Cardiac muscle cell (in vitro differentiated cells and primary cell): ENCODE measurements at places on chromosomes 7 and 10. TPM values are rescaled to one million over a fixed set of nuclear protein-coding genes. Genes with fewer than 3 reads are reported as not detected.

The CALML3 gene
- polyA plus RNA-seq, result not detected in 2 replicates

The PEX1 gene
- 20.8 and 26.3 TPM in 2 replicates for polyA plus RNA-seq

The TRIL gene
- polyA plus RNA-seq, result 1.7 and 2.0 TPM in 2 replicates

The C10orf95 gene
- polyA plus RNA-seq, result 1.7 and 2.0 TPM in 2 replicates

The PDCD11 gene
- 17.9 and 20.1 TPM in 2 replicates for polyA plus RNA-seq

The KIF5B gene
- 49.4 and 65.8 TPM in 2 replicates for polyA plus RNA-seq

The H2AZ2 gene
- 178 and 294 TPM in 2 replicates for polyA plus RNA-seq

The TMEM184A gene
- 0.75 and 2.1 TPM in 2 replicates for polyA plus RNA-seq

The EPO gene
- polyA plus RNA-seq, result 0.34 and 0.46 TPM in 2 replicates

The LRGUK gene
- 0.10 TPM in 1 of 2 replicates, not detected in the other for polyA plus RNA-seq

- H3K27me3 ChIP-seq, result no peaks in the 10 kb centered on the region
- H3K4me3 ChIP-seq, result no peak overlapping the region
- H3K27ac ChIP-seq, result no peak overlapping the region
- peaks cover 19% of the 10 kb centered on the region for H3K4me1 ChIP-seq
- DNase-seq, result no peak
- no peaks in the 10 kb centered on the region for H3K36me3 ChIP-seq
Observed at GRCh38 chr7:70573071-70573661, 558.8 kb upstream of the GALNT17 start.

DNA sequence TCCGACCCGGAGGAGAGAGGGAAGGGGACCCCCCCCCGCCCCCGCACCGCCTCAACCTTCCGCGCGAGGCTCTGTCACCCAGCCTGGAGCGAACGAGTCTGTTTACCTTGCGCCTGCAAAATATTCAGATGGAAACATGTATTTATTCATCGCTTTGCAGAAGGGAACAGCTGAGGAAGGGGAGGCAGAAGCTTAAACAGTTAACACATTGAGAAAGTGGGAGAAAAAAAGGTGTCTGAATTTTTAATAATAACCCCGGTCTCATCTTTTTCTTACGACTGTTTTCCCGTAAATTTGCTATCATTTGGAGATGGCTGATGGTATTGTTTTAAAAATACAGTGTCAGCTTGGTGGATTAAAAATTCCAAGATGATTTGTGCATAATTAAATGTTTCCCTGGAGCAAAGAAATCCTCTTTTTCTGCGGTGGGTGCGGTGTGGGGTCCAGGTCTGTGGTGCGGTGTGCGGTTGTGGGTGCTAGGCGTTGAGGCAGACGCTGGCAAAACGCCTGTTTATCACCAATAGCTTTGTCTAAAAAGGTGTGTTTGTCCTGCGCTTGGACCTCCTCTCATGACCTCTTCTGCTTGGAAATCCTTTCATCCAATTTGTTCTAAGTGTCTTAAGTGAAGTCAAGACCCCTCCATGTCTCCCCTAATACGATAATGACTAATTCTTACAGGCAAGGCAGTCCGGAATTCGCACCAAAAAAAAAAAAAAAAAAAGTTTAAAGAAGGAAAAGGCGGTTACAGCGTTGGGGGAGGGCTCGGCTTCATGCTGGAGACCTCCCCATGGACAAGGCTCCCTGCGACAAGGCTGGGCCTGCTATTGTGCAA is 1.6 kb downstream of the UNCX start:
- no peak overlapping the region for H3K27ac ChIP-seq
- H3K36me3 ChIP-seq, result no peaks in the 10 kb centered on the region
- DNase-seq, result no peak
- no peaks in the 10 kb centered on the region for H3K4me1 ChIP-seq

DNA sequence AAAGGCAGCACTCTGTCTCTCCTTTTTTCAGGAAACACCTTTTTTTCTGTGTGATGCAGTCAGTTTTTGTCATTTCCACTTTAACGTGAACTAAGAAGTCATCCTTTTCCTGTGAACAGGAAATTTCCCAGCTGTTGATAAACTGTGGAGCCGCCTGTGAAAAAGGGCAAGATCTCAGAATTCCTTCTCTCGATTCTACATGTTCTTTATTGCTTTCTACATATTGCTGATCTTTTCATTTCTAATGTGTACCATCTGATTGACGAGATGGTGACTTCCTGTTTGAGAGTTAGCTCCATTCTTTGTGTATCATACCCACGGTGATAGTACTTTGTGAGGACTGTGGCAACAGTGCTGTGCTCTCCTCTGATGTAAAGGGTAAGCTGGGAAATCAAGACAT is 50.4 kb downstream of the ADD3 start:
- DNase-seq, result no peak
- H3K27me3 ChIP-seq, result no peaks in the 10 kb centered on the region

DNA sequence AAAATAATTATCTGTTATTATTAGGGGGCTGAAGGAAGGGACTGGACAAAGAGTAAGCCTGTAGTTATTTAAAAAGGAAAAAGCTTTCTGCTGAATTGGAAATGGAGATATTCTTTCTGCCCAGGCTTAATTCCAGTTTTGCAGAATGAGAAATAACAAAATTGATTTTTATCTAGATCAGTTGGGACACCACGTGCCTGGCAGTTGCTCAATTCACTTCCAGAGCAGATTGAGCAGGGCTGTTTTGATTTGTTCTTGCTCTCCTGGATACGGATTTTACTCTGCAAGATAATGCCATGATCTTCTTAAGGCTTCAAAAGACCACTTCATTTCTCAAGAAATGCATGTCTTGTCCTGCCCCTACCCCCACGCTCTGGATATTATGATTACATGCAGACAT is 524.3 kb downstream of the TCERG1L start:
- no peaks in the 10 kb centered on the region for H3K4me1 ChIP-seq
- no peaks in the 10 kb centered on the region for H3K27me3 ChIP-seq
- no peak for DNase-seq

DNA sequence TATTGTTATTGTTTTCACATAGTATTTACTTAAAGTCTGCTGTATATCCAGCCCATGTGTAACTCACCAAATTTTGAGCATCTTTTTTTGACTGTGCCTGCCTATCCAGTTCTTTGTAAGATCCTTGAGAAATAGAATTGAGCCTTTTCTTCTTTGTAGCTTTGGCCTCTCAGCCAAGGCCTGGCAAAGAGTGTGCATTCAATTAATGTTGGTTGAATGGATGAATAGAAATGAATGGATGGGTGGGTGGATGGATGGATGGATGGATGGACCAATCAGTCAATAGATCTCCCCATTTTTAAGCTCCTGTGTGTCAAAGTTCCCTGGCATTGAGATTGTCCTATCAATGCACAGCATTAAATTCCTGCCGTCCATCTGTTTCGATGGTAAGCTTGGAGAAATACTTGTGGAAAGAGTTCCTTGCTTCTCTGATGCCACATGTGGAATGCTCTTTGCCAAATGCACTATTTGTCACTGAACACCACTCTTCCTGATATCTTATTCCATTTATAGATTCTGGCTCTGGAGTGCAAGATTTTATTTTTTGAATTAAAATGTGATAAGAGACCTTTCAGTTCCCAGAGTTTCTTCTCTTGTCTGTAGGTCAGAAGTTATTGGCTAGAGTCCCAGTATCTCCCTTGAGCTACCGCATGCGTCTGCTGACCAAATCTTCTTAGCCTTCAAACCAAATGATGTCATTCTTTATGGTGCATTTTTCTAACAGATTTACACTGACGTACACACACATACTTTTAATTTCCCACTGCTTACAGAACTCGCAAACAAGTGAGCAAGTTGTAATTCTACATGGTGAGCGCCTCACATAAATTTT is 20.7 kb upstream of the ADRB1 start:
- peaks cover 36% of the 10 kb centered on the region for H3K4me1 ChIP-seq
- H3K27ac ChIP-seq, result no peak overlapping the region
- H3K4me3 ChIP-seq, result no peak overlapping the region
- no peak for DNase-seq
- H3K27me3 ChIP-seq, result no peaks in the 10 kb centered on the region

DNA sequence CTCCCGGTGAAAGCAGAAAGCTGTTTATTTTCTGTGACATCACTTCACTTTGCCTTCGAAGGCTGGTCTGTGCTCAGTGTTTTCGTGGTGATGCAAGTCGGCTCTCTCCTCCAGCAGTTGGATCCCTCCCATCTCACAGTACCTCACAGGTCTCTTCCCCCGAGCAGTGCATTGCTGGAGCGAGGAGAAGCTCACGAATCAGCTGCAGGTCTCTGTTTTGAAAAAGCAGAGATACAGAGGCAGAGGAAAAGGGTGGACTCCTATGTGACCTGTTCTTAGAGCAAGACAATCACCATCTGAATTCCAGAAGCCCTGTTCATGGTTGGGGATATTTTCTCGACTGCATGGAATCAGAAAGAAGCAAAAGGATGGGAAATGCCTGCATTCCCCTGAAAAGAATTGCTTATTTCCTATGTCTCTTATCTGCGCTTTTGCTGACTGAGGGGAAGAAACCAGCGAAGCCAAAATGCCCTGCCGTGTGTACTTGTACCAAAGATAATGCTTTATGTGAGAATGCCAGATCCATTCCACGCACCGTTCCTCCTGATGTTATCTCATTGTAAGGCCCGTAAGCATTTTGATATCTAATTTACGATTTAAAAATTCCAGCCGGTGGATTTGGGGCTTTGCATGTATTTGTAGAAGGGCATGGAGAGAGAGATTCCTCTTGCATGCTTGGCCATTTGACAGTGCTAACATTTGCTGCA is at the start of gene LGI1:
Gene LGI1, plus strand, starts transcription at position 136 of the 707 bp plus-strand sequence. Its CDS starts 209 bp downstream, at position 345.
- no peak within 1 kb of the TSS for H3K4me3 ChIP-seq
- no peaks in the 10 kb centered on the region for H3K36me3 ChIP-seq
- DNase-seq, result peak; percentile 32
- no peaks in the 10 kb centered on the region for H3K27me3 ChIP-seq
- no peak within 1 kb of the TSS for H3K27ac ChIP-seq

GRCh38 chr7:3922175-3922635 is 621.2 kb downstream of the SDK1 start:
- peaks cover 3% of the 10 kb centered on the region for H3K4me1 ChIP-seq
- no peak overlapping the region for H3K27ac ChIP-seq
- H3K36me3 ChIP-seq, result no peaks in the 10 kb centered on the region
- no peaks in the 10 kb centered on the region for H3K27me3 ChIP-seq
- H3K4me3 ChIP-seq, result no peak overlapping the region

DNA sequence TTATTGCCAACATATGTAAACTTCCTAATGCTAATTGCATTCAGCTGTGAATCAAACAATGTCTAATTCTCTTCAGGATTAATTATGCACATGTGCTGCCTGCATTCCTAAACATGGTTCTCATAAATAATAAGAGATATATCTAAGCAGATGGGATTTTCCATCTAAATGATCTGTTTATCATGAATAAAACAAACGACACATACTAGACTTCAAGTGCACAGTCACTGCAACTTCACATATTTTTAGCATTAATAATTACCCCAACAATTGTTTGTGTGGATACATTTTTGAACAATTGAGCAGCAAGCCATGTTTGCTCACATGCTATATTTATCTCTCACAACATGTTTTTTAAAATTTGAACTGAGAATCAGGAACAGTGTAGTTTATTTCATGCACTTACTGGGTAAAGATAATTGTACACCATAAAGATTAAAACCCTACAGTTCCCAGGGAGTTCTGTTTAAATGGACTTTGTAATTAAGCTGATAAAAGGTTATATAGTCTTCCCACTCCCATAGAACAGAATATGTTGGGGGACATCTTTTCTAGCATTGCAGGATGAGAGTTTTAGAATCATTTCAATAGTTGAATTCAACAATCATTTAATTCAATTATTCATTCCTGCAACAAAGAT is 378.5 kb downstream of the MDFIC start:
- H3K27me3 ChIP-seq, result no peaks in the 10 kb centered on the region
- H3K4me3 ChIP-seq, result no peak overlapping the region
- H3K36me3 ChIP-seq, result no peaks in the 10 kb centered on the region
- no peak overlapping the region for H3K27ac ChIP-seq
- no peaks in the 10 kb centered on the region for H3K4me1 ChIP-seq

DNA sequence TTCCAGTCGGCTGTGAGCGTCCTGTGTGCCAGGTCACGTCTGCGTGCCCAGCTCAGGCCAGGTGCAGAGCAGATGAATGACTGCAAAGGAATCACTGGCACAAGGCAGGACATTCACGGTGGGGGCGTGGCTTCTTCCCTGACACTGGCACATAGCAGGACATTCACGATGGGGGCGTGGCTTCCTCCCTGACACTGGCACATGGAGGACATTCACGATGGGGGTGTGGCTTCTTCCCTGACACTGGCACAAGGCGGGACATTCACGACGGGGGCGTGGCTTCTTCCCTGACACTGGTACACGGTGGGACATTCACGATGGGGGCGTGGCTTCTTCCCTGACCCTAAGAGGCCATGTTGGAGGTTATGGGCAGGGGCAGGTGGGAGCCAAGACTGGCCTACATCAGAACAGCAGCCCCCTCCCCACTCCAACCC is 64.3 kb downstream of the MYL10 start:
- peak; percentile 43 for DNase-seq
- no peak overlapping the region for H3K4me3 ChIP-seq
- H3K4me1 ChIP-seq, result no peaks in the 10 kb centered on the region
- H3K27me3 ChIP-seq, result no peaks in the 10 kb centered on the region
- H3K36me3 ChIP-seq, result no peaks in the 10 kb centered on the region

DNA sequence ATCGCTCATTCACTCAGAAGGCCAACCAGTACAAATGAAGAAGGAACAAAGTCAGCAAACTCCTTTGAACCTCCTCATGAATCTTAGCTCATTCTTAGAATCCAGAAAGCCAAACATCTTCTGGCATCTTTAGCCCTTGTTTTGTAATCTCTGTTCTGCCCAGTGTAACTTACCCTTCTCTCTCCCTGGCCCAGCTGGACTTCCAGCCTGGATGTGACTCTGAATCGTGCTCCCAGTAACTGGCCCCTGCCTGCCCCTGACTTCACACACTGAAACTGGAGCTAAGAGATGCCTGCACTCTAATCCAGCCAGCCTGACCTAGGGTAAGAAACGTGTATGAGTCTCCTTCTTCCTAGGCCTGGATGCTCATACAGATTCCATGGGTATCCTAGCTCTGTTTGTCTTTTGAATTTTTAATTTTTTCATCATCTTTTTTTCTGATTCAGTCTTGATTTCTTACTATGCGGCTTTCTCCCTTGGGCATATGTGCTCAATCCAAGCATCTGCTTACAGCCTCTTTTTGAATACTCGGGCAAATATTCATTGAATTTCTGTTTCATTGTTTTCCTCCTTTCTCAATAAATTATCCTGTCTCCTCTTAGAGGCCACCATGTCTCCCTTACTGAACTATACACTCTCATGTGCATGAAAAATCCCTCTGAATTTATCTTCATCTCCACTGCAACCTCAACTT is 845.6 kb upstream of the AUTS2 start:
- no peaks in the 10 kb centered on the region for H3K4me1 ChIP-seq
- no peaks in the 10 kb centered on the region for H3K27me3 ChIP-seq
- no peak overlapping the region for H3K4me3 ChIP-seq
- peak; percentile 7 for DNase-seq

DNA sequence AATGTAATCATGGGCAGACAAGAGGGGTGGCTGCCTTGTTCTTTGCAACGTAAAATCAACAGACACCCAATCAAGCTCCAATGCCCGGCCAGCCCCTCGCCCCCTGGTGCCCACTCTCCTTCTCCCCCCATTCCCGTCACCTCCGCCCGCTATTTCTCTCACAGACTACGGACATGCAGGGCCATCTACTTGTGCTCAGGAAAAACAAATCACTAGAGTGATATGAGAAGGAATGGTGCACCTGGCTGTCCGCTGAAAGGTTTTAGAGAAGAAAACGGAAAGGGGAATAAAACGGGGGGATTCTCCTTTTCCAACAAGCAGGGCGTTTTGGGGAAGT is 396 bp downstream of the GRM8 start:
- DNase-seq, result no peak
- peak overlapping the region; percentile 39 for H3K4me3 ChIP-seq
- no peaks in the 10 kb centered on the region for H3K36me3 ChIP-seq
- peaks cover 2% of the 10 kb centered on the region for H3K4me1 ChIP-seq
- H3K27ac ChIP-seq, result no peak overlapping the region
- peaks cover 92% of the 10 kb centered on the region for H3K27me3 ChIP-seq

GRCh38 chr10:131556897-131557495 is 245.5 kb upstream of the TCERG1L start:
- no peaks in the 10 kb centered on the region for H3K36me3 ChIP-seq
- no peak overlapping the region for H3K27ac ChIP-seq
- H3K4me1 ChIP-seq, result no peaks in the 10 kb centered on the region
